Calu3 (cell line): ENCODE measurements at places on chromosomes 2 and 18.

DNA sequence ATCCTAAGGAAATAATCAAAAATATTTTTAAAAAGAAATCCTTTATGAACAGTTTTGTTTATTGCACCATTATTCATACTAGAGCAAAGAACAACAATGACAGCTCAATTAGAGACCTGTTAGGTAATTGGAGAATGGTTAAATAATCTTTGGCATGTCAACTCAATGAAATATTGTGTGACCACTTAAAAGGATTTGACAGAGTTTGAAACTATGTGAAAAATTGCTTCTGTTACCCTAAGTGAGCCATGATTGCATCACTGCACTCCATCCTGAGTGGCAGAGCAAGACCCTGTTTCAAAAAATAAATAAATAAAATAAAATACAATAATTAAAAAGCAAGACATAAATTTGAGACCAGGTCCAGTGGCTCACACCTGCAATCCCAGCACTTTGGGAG is 66.1 kb upstream of the ATP8B1 start:
- no peak for DNase-seq

- DNase-seq = no peak
These were observed 170.1 kb downstream of the LAMA1 start for GRCh38 chr18:6947338-6948030.

DNA sequence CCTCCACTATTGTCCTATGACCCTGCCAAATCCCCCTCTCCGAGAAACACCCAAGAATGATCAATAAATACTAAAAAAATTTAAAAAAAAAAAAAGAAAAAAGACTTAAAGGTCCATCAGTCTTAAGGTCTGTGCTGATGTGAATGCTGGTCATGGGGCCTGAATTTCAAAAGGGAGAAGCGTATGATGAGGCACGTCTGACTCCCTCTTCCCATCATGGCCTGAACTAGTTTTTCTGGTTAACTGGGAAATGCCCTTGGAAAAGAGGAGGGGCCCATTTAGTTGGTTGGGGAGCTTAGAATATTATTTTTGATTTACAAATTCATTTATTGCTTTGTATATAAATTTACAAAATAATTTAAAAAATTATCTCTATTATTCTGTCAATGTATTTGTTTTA is 291.0 kb upstream of the CDH19 start:
- DNase-seq = no peak

- DNase-seq = no peak
These were observed 567.0 kb downstream of the RIT2 start for GRCh38 chr18:42548493-42548892.

DNA sequence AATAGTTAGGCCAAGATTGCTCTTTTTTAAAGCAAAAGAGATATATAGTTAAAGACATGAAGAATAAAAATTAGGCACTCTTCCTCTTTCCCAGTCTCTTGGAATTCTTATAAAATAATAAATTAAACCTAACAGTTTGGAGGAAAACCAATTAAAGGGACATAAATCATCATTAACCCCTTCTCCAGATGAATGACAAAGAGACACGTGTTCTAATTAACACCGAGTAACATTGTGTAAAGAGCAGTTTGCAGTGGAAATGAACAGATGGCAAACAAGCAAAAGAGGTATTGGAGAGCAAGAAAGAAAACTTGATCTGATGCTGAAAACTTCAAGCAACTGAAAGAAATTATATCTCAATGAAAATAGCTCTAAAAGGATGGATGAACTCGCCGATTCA is 48.4 kb downstream of the BCL2 start:
- DNase-seq = no peak

DNA sequence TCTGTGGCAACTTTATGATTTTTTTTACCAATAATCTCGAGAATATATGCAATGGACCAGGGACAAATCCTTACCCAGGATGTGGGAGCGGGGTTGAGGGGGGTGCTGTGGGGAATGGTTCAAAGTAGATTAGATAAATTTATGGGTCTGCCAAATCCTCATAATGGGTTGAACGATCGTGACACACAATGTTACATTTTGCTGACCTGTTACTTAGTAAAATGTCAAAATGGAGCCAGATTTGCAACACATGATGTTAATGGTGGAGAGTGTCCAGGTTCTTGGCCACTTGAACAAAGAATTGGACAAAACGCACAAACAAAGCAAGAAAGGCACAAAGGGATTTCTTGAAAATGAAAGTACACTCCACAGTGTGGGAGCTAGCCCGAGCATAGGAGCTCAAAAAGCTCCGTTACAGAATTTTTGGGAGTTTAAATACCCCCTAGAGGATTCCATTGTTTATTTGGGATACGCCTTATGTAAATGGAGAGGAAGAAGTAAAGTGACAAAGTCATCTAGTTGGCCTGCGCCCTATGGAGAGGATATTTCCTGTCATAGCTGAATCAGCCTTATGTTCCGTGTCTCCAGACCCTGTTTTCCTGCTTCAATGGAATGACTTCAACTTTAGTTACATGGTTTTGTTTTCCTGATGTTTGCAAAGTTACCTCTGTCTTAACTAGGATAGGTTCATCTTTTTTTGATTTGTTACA is 776.0 kb downstream of the DCC start:
- DNase-seq = no peak

GRCh38 chr2:20474757-20475566 is 28.1 kb downstream of the RHOB start:
- no peak for DNase-seq
